Sigmoid colon (tissue), 7 donors: ENCODE measurements at places on chromosomes 6 and 20. TPM values are rescaled to one million over a fixed set of nuclear protein-coding genes. Genes with fewer than 3 reads are reported as not detected.

Gene DDX43
- 0.73 TPM for polyA plus RNA-seq

Gene LY6G6D
- 0.31 TPM for polyA plus RNA-seq

DNA sequence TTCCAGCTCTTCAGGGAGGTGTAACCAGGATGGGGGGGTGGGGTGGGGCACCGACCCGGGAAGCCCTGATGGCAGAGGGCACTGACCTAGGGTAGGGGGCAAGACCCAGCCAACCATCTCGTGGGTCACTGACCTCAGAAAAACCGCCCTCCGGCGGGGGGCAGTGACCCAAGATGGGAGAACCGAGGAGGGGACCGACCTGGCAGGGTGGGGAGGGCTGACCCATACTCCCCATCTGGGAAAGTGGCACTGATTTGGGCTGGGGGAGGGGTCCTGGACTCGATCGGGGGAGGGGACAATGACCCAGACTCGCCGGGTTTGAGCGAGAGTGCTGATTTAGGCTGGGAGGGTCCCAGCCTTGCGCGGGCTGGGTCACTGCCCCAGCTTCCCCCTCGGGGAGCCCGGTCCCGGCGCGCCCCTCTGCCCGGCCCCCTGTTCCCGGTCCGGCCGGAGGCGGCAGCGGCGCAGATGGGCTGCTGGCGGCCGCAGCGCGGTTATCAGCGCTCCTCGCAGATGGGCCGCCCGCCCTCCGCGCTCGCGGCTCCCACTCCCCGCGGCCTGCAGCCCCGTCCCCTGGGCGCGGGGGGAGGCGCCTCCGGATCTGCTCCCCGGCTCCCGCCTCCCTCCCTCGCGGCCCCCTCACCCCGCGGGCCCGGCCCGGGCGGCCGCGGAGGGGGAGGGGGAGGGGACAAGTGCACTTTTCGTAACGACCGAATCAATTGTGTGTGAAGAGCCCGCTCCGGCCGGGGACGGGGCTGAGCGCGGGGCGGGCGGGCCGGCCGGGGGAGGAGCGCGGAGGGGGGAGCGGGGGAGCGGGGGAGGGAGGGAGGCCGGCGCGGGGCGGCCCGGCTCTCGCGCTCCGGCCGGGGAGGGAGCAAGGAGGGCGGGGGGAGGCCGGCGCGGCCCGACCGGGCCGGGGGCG, 2.2 kb downstream of the NOL4L start:
- DNase-seq: no peak
- peak overlapping the region; percentile 78 for H3K4me3 ChIP-seq

GRCh38 chr20:63831646-63831992, 555 bp upstream of the ZBTB46 start:
- H3K4me1 ChIP-seq: peaks cover 32% of the 10 kb centered on the region
- H3K36me3 ChIP-seq: no peaks in the 10 kb centered on the region
- no peak for DNase-seq
- H3K4me3 ChIP-seq: peak overlapping the region; percentile 52
- H3K27ac ChIP-seq: peak overlapping the region; percentile 69
